ENCODE measurements at places on chromosomes 3 and 15.

- no peak for DNase-seq
Observed at GRCh38 chr15:72566973-72567372, 87.5 kb upstream of the GOLGA6B start.

GRCh38 chr15:63172376-63172775 is 15.1 kb upstream of the RPS27L start:
- no peak for DNase-seq

DNA sequence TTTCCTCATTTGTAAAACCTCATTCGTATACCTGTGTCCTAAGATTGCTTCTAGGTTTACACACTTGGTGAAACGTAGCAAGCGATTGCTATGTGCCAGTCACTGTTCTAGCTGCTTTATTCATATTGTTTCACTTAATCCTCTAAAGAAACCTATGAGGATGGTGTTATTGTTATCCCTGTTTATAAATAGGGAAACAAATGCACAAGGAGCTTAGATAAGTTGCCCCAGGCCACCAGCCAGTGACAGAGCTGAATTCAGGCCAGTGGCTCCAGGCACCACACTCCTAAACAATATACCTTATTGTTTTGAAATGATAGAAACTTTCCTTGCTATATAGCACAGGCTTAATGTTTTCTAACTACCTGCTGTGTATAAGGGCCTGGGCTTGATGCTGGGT is 44.0 kb downstream of the LPP start:
- no peak for DNase-seq

DNA sequence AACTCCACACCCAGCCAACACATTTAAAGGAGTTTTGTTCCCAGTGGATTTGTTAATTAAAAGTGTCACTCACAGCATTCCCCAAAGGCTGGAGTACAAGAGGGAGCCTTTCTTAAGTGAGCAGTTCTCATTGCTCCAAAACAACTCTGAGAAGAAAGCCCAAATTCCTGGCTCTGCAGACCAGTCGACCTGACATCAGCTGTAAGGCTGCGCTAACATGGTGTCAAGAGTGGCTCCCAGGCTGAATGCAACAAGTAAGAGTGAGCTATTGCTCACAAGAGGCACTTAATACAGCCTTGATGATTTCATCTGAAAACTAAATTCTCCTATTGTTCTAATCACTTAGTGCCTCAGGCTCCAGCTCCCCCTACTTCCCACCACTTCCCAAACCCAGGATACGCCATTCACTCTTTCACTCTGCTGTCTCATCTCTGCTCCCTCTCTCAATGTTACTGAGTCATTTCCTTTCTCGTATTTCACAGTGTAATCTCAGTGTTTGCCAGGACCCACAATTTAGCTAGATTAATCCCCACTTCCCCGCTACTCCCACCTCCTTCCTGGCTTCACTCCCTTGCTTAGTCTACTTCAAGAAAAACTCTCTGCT is 81.8 kb downstream of the WWTR1 start:
- no peak for DNase-seq

DNA sequence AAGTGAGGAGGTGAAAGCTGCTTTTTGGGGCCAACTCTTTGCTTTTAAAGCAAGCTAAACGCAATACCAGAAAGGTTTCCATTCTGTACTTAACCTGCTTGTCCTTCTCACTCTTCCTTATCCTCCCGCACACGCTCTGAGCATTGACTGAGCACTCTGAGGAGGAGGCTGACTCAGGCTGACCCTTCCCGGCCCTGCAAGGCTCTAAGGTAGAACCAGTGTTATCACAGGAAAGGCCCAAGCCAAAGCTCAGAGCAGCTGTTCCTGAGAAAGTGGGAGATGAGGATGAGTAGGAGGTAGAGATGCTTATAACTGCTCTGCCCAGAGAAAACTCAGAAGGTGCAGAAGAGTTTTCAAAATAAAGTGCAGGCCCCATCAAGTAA is 2.3 kb downstream of the B3GNT5 start:
- no peak for DNase-seq
